Activated CD4-positive, CD25-positive, alpha-beta regulatory T cell treated with anti-CD3 and anti-CD28 coated beads, Interleukin-2, amount 50 U/mL, for 72 hours (primary cell): ENCODE measurements at places on chromosomes 11 and 22.
A peak's percentile ranks its signal among the peaks of the same experiment; 100 is the strongest.

- no peak for DNase-seq
Observed at GRCh38 chr11:126452241-126453101, 97.0 kb downstream of the ST3GAL4 start.

DNA sequence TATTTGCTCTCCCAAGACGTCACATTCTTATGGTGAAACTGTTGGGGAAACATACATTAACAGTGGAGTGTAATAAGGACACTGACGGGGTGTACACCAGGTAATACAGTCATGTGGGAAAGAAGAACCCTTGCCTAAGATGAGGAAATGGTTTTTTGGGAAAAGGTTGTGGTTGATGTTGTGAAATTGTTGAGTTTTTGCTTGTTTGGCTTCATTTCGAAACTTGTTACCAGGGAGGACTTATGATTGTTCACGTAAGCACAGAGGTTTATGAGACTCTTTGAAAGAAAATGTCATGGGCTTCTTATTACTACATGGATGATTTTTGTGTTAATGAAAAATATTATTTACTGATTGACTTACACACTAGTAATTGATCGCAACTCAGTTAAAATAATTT lies 16.8 kb downstream of the ANO3 start:
- DNase-seq: no peak

DNA sequence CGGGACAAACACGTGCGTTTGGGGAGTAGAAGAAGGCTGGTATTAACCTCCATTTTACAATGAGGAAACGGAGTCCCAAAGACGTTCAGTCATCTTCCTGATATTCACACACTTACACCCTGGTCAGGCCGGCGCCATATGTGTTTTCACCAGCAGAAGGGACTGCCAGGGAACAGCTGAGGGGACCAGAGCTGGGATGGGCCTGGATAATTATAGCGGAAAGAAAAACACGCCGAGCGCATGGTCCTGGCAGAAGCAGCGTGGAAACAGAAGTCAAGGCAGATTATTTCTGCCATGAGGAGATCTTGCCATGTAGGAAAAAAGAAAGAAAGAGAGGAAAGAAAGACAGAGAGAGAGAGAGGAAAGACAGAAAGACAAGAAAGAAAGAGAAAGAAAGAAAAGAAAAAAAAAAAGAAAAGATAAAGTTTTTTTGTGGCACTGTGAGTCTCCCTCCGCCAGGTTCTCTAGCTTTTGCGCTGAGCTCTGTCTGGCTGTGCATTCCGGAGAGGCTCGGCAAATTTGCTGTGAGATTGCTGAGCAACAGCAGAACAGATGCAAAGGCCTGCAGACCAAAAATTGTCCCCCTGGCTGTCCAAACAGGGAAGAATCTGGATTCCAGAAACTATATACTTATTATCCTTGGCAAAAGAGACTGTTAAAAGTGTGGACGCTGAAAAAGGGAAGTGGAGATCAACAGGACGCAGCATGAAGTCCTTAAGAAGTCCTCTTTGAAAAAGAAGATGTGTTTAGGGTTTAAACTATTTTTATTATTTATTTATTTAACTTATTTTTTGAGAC lies 1.3 kb upstream of the UCP2 start:
- no peak for DNase-seq

DNA sequence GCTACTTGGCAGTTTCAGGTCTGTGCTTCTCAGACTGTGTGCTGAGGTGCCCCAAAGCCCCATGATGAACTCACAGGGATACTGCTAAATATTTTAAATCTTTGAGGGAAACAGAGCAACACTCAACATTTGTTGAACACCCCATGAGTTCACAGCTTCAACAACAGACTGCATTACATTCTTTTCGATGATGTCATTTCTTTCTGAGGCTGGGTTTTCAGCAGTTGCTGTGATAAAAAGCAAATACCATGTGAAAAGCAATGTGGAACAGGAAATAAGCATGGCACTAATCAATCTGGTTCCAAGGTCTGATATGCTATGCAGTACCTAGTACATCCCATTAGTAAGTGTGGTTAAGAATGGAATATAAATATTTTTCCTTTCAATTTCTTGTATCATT lies 82.7 kb downstream of the RPL27A start:
- no peak for DNase-seq

GRCh38 chr22:36409911-36410756 lies 22.4 kb upstream of the MYH9 start:
- peak; percentile 66 for DNase-seq

- peak; percentile 51 for DNase-seq
Observed at GRCh38 chr11:43852057-43852636, 28.5 kb upstream of the ALKBH3 start.

DNA sequence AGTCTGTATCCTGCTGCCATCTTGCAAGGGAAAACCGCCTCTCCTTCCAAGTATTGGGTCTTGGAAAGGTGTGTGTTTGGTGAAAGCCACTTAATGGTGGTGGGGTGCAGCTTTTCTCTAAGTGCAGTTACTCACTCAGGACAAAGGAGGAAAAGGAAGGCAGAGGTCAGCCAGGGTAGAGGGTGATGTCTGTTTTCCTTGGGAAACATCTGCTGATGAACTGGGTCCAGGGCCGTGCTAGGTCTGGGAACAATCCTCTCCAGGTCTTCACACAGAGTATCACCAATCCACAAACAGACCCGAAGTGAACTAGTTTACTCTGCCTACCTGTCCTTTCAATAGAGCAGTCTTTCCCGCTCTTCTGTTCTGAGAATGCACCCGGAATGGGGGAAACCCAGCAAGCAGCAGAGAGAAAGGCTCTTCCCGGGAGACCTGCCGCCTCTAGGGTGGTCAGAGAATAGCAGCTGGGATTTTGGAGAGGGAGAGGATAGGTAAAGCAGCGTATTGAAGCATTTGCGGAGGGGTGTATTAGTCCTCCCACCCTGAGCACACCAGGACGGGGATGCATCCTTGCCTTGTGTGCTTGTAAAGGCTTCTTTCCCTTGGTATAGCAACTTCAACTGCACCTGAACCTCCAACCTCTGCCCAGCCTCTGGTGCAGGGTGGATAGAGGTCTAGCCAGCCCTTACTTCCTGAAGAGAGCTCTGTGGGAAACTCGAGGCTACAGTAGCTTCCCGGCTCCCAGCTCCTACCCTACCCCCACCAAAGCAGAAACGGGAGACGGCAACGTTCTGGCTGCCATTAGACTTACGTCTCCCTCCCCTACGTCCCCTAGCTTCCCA lies 20.7 kb downstream of the LHFPL7 start:
- DNase-seq: no peak

- DNase-seq: no peak
Observed at GRCh38 chr11:102560555-102561011, 30.0 kb upstream of the MMP7 start.

DNA sequence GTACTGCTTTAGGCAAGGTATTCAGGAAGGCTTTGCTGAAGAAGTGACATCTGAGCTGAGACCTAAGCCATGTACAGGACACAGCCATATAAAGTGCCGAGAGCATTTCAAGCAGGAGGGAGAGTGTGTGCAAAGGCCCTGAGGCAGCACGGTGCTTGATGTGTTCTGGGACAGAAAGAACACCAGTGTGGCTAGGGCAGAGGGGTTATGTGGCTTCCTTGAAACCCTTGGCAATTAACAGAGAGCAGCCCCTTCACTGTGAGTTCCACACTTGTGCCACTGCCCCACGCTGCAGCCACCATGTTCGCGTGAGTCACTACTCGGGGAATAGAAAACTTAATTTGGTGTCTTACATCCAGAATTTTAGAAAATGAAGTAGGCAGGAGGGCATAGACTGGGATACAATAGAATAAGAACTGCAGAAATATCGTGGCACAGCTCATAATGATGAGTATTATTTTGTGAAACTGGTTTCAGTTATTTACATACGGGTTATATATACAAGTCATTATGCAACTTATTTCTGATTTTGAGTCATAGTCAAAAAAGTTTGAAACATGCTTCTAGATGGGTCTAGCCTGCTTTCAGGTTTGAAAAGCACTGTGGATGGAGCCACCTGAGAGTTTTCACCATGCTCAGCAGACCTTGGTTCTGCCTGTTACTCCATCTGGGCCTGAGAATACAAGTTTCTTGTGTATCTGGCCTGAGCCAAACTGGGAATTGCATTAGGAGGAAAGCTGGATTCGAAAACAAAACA lies 11.8 kb downstream of the IL10RA start:
- DNase-seq: no peak

- no peak for DNase-seq
Observed at GRCh38 chr11:13355191-13355590, 77.6 kb downstream of the BMAL1 start.
